ENCODE measurements at places on chromosomes 3 and 15. TPM values are rescaled to one million over a fixed set of nuclear protein-coding genes. Genes with fewer than 3 reads are reported as not detected.

The HIGD2B gene
- total RNA-seq = not detected

The LTK gene
- 0.12 TPM for total RNA-seq

The LRRC31 gene
- total RNA-seq = not detected

The KCNMB3 gene
- total RNA-seq = 0.68 TPM

The MEIS2 gene
- total RNA-seq = 10.3 TPM

The TTLL13 gene
- not detected for total RNA-seq

The RNU5B-1 gene
- total RNA-seq = 30.4 TPM

The IL16 gene
- 2.7 TPM for total RNA-seq

The PLCH1 gene
- total RNA-seq = 0.40 TPM

The EPHB1 gene
- 0.40 TPM for total RNA-seq

The C3orf70 gene
- total RNA-seq = 0.64 TPM

The GNAT1 gene
- 0.08 TPM for total RNA-seq

The GP9 gene
- not detected for total RNA-seq

DNA sequence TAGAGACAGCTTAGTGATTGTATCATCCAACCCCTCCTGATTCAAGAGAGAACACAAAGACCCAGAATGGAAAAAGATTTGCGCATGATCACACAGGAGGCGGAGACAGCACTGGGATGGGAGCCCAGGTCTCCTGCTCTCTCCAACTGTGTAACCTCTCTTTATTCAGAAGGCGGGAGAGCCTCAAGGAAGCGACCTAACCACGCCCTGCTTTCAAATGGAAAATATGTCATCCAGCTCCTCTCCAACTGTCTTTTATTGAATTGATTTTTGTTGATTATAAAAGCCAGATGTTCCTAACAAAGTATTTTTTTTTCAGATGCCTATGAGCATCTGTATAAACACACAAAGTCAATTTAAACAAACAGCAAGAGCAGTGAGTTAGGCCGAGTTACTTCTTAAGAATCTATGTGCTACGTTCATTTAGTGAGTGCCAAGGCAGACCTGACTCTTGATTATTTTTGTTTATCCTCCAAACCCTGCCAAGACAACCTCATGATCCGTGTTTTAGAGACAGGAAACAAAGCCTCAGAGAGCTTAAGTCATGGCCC lies 74.5 kb downstream of the BFSP2 start:
- ATAC-seq = peak; percentile 64

DNA sequence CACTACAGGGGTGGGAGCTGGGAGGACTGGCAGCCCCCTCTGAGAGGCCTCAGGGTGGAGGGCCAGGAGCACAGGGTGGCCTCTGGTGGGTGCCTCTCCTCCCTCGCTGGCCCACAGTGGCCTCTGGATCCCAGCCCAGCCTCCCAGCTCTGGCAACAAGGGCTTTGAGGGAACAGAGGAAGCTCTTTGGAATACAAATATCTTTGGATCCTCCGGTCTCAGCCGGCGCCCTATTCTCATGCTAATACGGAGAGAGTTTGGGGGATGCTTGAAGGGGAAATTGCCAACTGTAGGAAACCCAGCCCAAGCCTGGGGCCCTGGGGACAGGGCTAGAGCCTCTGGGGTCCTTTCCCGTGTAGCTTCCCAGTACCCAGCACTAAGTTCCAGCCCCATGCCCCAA lies 33.4 kb upstream of the INSYN1 start:
- no peak for ATAC-seq

DNA sequence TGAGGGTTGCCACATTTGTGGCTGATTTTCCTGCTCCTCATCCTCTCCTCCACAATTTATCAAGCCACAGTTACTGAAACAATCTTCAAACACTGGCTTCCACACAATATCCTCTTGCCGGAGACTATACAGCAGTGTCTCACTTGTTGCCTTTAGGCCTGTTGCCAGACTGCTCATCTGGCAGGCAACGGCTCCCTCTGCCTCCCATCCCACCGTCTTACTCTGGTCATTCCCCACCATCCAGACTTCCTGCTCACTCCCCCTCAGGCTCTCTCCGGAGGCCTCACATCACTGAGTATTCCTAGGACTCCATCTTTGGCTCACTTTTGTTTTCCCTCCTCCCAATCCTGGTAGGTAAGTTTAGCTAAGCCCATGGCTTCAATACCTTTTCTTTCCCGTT lies 301.9 kb downstream of the IL20RB start:
- no peak for ATAC-seq

- no peak for ATAC-seq
Observed at GRCh38 chr15:37136666-37137065, 36.3 kb upstream of the MEIS2 start.

DNA sequence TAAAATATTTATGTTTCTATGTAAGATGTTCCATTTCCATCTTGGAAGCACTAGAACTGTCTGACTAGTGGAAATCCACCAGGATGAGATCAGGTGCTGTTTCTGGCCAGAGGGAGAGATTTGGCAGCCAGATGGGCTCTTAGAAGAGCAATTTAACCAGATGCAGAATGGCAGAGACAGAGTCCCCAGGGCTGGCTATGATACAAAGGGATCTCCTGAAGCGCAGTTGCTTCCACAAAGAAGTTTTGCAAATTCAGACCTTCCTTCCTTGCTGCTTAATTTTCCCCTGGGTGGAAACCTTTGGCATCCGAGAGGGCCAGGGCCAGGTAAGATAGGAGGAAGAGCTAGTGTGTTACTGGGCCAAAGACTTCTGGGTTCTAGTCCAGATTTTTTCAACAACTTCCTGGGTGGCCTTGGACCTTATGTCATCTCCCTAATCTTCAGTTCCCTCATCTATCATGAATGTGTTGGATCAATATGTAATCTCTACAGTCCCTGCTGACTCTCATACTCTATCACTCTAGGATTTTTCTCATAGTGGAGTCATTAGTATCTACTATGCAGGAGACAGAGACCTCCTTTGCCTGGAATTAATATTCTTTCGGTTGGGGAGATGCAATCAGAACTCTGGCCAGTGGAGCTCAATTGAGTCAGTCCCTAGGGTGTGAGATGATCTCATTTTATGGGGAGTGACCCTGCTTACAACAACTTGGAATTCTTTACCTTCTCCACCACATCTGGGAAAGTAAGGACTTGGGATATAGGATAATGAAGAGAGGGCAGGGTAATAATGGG lies 41.1 kb upstream of the NDUFB4 start:
- no peak for ATAC-seq

DNA sequence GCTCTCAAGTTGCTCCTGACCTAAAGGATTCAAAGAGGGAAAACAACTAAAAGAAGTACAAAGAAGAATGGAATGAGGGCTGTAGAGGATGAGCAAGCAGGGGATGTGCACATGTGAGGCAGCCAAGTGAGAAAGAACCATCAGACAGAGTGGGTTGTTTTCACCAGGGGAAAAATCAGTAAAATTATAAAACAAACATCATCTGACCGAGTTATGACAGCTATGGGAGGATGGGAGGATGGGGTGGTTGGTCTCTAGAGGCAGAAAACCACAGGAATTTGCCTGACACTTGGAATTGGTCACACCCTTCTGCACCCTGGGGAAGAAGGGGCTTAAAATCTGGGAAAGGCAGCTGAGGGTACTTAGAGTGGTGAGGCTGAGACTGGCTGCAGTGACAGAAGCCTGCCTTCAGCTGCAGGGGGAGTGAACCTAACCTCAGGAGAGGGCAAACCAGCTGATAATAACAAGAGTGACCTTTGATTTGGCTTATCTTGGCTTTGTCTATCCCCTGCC lies 10.1 kb downstream of the ARHGAP31 start:
- no peak for ATAC-seq

DNA sequence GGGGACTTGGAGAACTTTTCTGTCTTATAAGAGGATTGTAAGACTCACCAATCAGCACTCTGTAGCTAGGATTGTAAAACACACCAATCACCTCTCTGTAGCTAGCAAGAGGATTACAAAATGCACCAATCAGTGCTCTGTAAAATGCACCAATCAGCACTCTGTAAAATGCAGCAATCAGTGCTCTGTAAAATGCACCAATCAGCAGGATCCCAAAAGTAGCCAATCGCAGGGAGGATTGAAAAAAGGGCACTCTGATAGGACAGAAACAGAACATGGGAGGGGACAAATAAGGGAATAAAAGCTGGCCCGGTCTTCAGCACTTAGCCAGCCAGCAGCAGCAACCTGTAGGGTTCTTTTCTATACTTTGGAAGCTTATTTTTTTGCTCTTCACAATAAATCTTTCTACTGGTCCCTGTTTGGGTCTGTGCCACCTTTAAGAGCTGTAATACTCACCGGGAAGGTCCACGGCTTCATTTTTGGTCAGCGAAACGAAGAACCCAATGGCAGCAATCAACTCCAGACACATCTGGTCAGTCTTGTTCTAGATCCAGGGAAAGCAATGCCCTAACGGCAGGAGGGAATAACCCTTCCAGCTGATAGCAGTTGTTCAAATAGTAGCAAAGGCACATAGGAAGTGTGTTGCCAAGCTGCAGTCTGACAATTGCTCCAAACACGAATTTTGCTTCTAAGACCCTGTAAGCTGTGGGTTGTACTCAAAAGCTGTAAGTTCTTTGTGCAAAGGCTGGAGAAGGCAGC lies 135.6 kb downstream of the TJP1 start:
- no peak for ATAC-seq

GRCh38 chr15:78054966-78055365 lies 22.5 kb downstream of the TBC1D2B start:
- no peak for ATAC-seq

- ATAC-seq = no peak
Observed at GRCh38 chr3:150218841-150219240, 189.3 kb upstream of the TSC22D2 start.

GRCh38 chr15:89628806-89629715 lies 26.2 kb downstream of the KIF7 start:
- no peak for ATAC-seq

DNA sequence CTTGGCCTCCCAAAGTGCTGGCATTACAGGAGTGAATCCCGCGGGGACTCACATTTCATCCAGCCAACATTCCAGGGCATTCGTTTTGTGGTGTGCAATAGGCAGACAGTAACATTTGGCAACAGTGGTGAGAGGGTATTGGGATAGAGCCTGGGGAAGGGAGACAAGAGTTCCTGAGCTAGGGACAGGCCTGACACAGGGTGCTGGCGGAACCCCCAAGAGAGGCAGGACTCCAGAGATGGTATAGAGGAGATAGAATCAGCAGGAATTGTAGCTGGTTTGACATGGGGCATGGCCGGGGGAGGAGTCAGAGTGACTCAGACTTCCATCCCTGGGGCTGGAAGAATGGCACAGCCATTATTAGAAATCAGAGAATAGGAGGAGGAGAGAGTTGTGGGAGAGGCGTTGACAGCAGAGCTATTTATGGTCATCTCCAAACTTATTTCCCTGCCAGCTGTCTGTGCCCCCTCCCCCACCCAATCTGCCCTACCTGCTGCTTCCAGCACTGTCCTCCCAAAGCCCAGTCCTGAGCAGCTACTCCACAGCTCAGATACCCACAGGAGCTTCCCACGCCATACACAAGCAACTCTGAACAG lies 4.4 kb upstream of the IDH2 start:
- peak; percentile 73 for ATAC-seq

- peak; percentile 86 for ATAC-seq
Observed at GRCh38 chr3:194091141-194091540, 44.8 kb upstream of the HES1 start.

- no peak for ATAC-seq
Observed at GRCh38 chr15:86773736-86774135, 694.1 kb downstream of the AGBL1 start.

GRCh38 chr3:122966045-122966444 lies 61.5 kb downstream of the SEMA5B start:
- no peak for ATAC-seq

- no peak for ATAC-seq
Observed at GRCh38 chr3:72100080-72100511, 315.1 kb upstream of the PROK2 start.

DNA sequence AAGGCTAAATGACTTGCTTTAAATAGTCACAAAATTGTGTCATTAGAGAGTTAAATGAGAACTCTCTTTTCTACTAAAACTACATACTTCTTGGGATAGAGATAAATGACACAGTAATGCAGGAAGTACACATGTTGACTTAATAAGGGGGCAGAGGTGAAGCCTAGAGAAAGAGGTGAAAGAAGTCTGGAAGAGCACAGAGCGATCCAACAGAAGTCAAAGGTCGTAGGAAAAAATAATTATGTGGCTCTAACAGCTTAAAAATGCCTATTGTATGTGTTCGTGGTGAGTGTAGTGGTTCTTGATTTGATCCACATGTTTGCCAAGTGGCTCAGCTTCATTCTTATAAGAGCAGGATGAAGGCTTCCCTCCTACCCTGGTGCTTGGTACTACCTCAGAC lies 61.7 kb downstream of the TMEM212 start:
- no peak for ATAC-seq

GRCh38 chr3:39805650-39806049 lies 3.8 kb upstream of the MYRIP start:
- ATAC-seq = no peak

DNA sequence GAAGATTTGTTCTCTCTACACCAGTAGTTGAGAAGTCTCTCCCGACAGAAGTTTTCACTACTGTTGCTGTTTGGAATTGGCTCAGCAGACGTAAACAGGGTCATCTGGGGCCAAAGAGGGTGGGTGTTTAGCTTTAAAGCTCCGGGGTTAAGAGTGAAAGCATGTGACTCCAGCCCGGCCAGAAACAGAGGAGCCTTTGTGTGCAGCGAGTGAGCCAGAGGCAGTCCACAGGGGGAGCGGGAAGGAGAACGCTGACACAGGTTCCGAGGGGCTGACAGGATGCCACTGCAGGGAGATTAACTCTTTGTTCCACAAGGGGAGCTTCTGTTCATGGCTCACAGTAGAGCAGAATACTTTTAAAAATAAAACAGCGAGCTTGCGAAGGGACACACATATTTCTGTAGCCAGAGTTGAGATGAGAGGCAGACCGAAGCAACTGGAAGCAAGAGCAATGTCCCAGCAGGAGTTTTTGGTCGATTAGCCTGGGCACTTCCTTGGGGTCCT lies 26.9 kb downstream of the BMF start:
- peak; percentile 32 for ATAC-seq

- ATAC-seq = no peak
Observed at GRCh38 chr3:10330319-10330718, 9.4 kb upstream of the SEC13 start.

GRCh38 chr3:61802772-61803171 lies 241.4 kb downstream of the PTPRG start:
- no peak for ATAC-seq

- no peak for ATAC-seq
Observed at GRCh38 chr15:81751816-81752545, 293.8 kb downstream of the MEX3B start.

DNA sequence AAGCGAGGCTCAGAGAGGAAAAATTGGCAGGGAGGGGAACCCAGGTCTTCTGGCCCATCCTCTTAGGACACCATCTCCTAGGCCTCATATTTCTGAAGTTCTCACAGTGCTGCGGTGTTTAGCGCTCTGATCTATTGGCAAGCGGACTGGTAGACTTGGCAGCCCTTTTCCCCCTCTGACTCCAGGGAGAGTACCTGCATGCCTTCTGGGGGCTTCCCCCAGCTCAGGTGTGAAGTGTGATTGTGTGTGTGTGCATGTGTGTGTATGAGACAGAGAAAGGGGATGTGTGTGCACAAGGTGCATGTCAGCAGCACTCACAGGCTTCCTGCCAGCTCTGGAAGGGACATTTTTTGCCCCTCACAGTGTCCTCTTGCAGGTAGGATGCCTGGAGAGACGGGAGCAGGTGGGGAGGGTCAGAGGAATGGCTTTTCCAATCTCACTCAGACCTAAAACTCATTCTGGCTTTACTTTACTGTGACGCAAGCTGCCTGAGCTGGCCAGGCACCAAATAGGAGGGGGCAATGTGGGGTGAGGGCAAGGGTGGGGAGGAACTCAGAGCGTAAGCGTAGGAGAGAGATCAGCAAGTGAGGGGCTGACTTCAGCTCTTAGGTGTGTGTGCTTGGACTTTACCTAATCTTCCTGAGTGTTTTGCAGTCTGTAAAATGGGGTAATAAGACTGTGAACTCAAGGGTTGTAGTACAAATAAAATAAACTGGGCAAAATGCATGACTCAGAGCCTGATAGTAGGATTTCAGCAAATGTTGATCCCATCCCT lies 4.0 kb upstream of the IL17RE start:
- no peak for ATAC-seq
